Thoracic aorta (tissue), 2 donors: ENCODE measurements at places on chromosomes 2 and 18.

DNA sequence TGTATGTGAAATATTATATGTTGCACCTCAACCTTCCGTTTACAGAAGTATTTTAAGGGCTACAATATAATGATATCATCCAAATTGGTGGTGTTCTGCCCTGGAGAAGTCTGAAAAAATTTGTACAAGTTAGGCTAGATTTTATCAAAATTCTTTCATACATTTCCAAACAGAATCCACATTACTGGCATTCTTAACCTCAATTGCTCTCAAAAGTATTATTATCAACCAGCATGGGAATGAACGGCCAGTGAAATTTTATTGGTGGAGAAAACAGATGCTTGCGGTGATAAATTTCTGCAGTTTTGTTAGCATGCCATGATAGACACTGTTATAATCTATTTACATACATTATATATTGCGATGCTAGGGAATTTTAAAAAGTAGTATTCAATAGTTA, 88.3 kb upstream of the TFPI start:
- no peak for DNase-seq
- no peak overlapping the region for H3K27ac ChIP-seq
- H3K4me1 ChIP-seq, result peaks cover 36% of the 10 kb centered on the region
- no peaks in the 10 kb centered on the region for H3K27me3 ChIP-seq
- no peaks in the 10 kb centered on the region for H3K36me3 ChIP-seq

- H3K36me3 ChIP-seq, result no peaks in the 10 kb centered on the region
- no peak overlapping the region for H3K27ac ChIP-seq
- H3K27me3 ChIP-seq, result no peaks in the 10 kb centered on the region
- DNase-seq, result no peak
- H3K4me1 ChIP-seq, result no peaks in the 10 kb centered on the region
Observed at GRCh38 chr2:230244211-230244610, 18.7 kb downstream of the SP140 start.

DNA sequence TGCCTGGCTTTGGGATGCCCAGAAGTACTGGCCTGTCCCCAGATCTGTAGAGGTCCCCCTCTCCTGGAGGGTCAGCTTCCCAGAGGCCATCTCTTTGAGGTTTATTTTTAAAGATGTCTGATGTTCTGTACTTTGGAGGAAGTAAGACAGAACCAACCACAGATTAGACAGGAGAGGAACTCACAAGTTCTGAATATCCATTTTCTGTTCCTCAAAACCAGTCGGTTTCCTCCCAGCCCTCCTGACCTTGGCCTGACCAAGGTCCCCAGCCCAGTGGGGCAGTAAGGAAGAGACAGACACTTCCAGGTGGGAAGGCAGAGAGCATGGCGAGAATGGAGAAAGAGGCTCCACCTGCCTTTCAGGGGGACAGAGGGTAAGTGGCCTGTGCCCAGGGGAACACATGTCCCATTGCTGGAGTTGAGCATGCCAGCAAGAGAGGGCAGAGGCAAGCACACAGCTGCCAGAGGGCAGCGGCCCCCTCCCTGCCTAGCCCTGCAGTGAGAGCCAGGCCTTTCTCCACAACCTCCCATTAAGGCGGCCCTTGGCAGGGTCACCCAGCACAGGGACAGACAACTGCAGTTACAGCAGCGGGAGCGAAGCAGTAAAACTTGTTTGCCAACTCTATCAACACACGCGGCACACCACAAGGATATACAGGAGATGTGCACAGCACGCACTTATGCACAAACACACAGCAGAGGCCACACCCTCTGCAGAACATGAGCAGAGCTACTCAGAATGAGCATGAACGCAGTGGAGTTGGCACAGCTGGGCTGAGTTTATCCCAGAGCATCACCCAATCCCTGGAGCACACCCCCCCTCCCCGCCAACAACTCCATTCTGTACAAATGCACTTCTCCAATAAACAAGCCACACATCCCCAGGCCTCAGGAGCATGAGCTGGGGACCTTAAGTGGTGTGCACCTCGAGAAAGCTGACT, 18.5 kb upstream of the SEMA4C start:
- no peaks in the 10 kb centered on the region for H3K27me3 ChIP-seq
- peak overlapping the region; percentile 39 for H3K4me3 ChIP-seq
- peaks cover 33% of the 10 kb centered on the region for H3K4me1 ChIP-seq
- H3K27ac ChIP-seq, result peak overlapping the region; percentile 83
- no peaks in the 10 kb centered on the region for H3K36me3 ChIP-seq
- no peak for DNase-seq

- peaks cover 6% of the 10 kb centered on the region for H3K36me3 ChIP-seq
- no peaks in the 10 kb centered on the region for H3K27me3 ChIP-seq
- no peak overlapping the region for H3K4me3 ChIP-seq
- no peak overlapping the region for H3K27ac ChIP-seq
Observed at GRCh38 chr2:130374587-130375290, 18.9 kb downstream of the PTPN18 start.

- no peak overlapping the region for H3K27ac ChIP-seq
- H3K4me1 ChIP-seq, result no peaks in the 10 kb centered on the region
- no peaks in the 10 kb centered on the region for H3K27me3 ChIP-seq
- no peaks in the 10 kb centered on the region for H3K36me3 ChIP-seq
- H3K4me3 ChIP-seq, result no peak overlapping the region
- DNase-seq, result no peak
Observed at GRCh38 chr2:166539340-166540162, 45.5 kb upstream of the SCN7A start.

- H3K27me3 ChIP-seq, result no peaks in the 10 kb centered on the region
- no peaks in the 10 kb centered on the region for H3K4me1 ChIP-seq
- no peak overlapping the region for H3K4me3 ChIP-seq
Observed at GRCh38 chr2:151051574-151052220, 210.0 kb downstream of the RBM43 start.

DNA sequence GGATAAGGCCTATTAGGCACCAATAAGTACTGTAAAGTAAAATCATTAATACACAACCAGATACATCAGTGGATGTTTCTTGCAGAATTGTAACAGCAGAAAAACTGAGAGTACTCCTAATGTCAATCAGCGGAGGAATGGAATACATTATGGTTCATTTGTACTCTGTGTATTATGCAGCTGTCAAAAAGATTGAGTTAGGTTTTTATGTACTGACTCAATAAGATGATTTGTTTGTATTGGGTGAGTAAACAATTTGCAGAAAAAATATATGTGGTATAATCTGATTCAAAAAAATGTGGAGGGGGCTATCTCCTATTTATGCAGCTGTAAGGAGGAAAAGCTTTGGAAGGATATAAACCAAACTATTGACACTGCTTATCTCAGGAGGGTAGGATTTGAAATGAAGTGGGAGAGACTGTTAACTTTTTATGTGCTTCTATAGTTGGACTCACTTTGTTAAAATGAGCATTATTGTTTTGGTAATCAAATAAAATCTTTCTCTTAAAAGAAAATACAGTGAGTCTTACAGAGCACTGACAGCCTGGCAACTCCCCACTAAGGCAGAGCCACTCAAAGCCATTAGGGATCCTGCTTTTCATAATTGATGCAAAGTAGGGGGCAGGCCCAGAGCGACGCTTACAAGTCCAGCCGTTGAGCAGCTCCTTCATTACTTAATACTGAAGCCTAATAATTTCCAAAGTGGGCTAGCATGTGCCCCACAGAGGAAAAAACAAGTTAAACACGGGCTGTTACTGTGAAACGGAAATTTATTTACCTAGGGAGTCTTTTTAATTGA, 168.8 kb downstream of the PHLPP1 start:
- H3K27me3 ChIP-seq, result no peaks in the 10 kb centered on the region
- no peak overlapping the region for H3K4me3 ChIP-seq
- DNase-seq, result no peak
- peaks cover 8% of the 10 kb centered on the region for H3K4me1 ChIP-seq

DNA sequence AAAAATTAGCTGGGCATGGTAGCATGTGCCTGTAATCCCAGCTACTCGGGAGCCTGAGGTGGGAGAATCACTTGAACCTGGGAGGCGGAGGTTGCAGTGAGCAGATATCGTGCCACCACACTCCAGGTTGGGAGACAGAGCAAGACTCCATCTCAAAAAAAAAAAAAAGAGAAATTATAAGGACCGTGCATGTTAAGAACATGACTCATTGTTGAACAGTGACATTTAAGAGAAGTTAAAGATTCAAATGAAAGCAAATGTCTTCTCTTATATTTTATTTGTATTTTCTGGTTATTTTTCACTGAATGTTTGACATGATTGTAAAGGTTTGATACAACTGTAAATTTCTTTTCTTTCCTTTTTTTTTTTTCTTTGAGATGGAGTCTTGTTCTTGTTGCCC, 69.6 kb downstream of the APLF start:
- no peak for DNase-seq
- H3K4me3 ChIP-seq, result no peak overlapping the region
- no peaks in the 10 kb centered on the region for H3K27me3 ChIP-seq
- H3K4me1 ChIP-seq, result no peaks in the 10 kb centered on the region
- no peak overlapping the region for H3K27ac ChIP-seq

DNA sequence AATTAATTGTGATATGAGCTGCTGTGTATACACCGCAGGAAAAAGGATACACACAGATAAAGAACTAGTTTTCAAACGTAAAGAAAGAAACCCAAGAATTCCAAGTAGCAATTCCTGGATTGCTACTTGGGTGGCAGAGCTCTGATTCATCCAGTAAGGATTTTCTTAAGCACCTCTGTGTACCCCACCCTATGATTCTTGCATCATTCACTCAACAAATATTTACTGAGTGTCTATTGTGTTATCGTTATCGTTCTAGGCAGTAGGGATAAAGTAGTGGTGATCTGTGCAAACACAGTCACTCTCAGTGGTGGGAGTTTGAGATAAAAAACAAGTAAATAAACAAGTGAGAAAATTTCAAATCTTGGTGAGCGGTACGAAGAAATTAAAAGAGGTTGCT, 4.9 kb upstream of the TMEM200C start:
- no peak overlapping the region for H3K27ac ChIP-seq
- no peak for DNase-seq
- peaks cover 6% of the 10 kb centered on the region for H3K4me1 ChIP-seq
- no peaks in the 10 kb centered on the region for H3K36me3 ChIP-seq
- H3K27me3 ChIP-seq, result no peaks in the 10 kb centered on the region

- no peaks in the 10 kb centered on the region for H3K4me1 ChIP-seq
- no peak for DNase-seq
- H3K27me3 ChIP-seq, result no peaks in the 10 kb centered on the region
- H3K36me3 ChIP-seq, result no peaks in the 10 kb centered on the region
- no peak overlapping the region for H3K27ac ChIP-seq
Observed at GRCh38 chr18:75344615-75345014, 82.9 kb downstream of the SMIM21 start.

DNA sequence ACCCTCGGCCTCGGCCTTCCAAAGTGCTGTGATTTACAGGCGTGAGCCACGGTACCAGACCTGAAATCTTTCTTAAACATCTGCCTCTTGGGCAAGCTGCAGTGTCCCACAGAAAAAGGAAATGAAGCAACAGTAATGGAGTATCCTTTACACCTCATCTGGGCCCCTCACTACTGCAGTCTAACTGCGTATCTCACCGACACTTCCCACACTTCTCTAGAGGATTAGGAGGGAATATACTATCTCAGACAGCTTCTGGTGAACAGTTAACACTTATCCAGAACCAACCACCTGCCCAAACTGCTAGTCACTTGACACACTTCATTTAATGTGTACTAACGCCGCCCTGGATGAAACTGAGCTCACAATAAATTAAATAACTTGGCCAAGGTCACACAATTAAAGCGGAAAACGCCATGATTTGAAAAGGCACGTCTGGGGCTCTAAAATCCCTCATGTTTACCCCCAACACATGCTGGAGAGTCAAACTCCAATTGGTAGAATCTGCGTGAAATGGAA, 993 bp downstream of the COX7A2L start:
- H3K4me3 ChIP-seq, result peak overlapping the region; percentile 91
- H3K4me1 ChIP-seq, result peaks cover 16% of the 10 kb centered on the region
- H3K36me3 ChIP-seq, result no peaks in the 10 kb centered on the region
- DNase-seq, result no peak
- no peaks in the 10 kb centered on the region for H3K27me3 ChIP-seq

- H3K4me1 ChIP-seq, result peaks cover 7% of the 10 kb centered on the region
- DNase-seq, result no peak
- H3K27me3 ChIP-seq, result no peaks in the 10 kb centered on the region
- no peak overlapping the region for H3K27ac ChIP-seq
Observed at GRCh38 chr2:85681372-85681763, 12.8 kb upstream of the GNLY start.

DNA sequence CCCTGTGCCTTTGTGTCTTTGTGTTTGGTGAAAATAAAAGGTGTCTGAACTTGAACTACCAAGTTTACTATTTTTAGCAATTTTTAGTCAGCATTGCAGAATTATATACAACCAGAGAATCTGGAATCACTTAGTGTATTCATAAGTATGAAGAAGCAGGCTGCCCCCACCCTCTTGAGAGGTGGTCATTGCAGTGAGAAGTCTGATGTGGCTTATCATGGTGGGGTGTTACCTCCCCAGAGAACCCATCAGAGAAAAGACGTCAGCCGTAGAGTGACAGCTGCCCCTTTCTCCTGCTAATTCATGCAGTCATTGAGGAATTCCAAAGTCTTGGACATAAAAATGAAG, 66.0 kb downstream of the BOLA3 start:
- no peaks in the 10 kb centered on the region for H3K27me3 ChIP-seq
- no peak overlapping the region for H3K4me3 ChIP-seq
- H3K4me1 ChIP-seq, result no peaks in the 10 kb centered on the region
- peaks cover 4% of the 10 kb centered on the region for H3K36me3 ChIP-seq
- no peak overlapping the region for H3K27ac ChIP-seq

DNA sequence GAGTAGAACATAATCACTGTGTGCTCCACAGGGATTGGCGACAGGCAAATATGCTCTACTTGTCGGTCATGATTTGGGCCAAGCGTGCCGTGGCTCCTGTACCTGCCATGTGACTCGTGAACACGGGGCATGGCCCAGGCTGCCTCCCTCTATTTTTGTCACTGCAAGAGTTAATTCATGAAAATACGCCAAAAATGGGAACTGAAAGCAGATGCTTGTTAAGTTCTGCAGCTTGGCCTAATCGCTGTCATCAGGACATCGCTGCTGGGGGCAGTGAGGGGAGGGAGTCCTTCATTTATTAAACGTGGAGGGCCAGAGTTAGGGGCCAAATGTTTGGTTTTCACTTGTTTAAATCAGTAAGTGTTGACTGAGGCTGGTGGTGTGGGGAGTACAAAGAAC, 177.8 kb downstream of the BCL2 start:
- no peak overlapping the region for H3K27ac ChIP-seq
- no peak overlapping the region for H3K4me3 ChIP-seq
- DNase-seq, result no peak
- H3K27me3 ChIP-seq, result no peaks in the 10 kb centered on the region

DNA sequence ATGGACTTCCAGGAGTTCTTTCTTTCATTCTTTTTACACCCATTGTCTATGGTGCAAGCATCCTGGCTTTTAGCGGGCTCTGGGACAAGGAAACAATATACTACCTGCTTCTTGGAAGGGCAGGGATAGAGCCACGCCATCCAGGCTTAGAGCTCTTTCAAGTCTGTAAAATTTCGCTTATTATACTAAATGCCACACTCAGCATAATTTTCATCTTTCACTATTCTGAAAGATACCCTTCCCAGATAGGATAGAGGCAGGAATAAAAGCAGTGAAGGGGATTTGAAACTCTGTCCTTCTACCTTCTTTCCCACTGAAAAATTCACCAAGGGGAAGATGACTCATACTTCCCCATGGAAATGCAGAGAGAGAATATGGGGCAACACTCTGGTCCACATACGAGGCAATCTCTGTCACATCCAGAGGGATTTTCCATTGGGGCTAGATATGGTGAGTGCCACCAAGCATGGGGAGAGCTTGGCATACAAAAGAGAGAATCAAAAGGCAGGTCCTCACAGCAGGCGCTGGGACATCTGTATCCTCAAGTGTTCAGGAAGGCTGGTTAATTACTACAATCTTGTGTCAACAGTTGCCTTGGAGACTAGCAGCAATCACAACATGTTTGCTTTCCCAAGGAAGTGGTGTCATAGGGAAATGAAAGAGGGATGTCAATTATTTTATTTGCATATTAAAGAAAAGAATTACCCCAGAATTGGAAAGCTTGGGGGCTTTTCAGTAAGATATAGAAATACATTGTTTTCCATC, 127.6 kb downstream of the TDRD15 start:
- no peaks in the 10 kb centered on the region for H3K36me3 ChIP-seq
- no peak overlapping the region for H3K27ac ChIP-seq
- no peak overlapping the region for H3K4me3 ChIP-seq
- H3K4me1 ChIP-seq, result no peaks in the 10 kb centered on the region
- no peaks in the 10 kb centered on the region for H3K27me3 ChIP-seq
